Activated naive CD4-positive, alpha-beta T cell (primary cell): ENCODE measurements at places on chromosomes 12 and 14.

GRCh38 chr12:130703733-130704375 is 12.2 kb downstream of the RIMBP2 start:
- no peak for DNase-seq

- DNase-seq: no peak
Measured at GRCh38 chr12:82876075-82876474, 189.4 kb downstream of the TMTC2 start.

- no peak for DNase-seq
Measured at GRCh38 chr12:115174920-115175319, 490.9 kb upstream of the TBX3 start.

DNA sequence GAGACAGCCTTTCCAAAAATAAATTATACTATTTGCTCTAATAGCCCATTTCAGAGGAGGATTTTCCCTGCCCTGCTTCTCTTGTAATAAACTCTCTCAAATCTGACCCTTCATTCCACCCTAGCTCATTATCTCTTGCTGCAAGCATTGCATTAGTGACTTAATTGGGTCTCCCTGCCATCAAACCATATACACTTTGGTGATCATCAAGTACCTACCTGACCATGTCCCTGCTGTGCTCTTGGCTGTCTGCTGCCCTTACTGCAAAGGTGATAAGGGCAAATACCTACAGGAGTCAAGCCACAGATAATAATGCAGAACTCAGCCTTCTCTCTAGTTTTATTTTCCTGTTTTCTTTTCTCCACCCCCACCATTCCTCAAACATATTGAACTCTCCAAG is 88.4 kb downstream of the LIN7A start:
- no peak for DNase-seq

DNA sequence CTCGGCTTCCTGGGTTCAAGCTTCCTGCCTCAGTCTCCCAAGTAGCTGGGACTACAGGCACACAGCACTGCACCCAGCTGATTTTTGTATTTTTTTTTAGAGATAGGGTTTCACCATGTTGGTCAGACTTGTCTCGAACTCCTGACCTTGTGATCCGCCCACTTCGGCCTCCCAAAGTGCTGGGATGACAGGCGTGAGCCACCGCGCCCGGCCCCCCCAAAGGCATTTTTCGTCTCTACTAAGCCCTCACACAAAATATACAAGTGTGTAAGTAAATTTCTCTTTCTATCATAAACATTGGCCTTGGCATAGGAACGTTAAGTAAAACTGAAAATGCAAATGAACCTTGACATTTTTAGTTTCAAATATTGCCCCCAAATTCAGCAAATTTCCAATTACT is 2.1 kb downstream of the ACAD10 start:
- DNase-seq: no peak

DNA sequence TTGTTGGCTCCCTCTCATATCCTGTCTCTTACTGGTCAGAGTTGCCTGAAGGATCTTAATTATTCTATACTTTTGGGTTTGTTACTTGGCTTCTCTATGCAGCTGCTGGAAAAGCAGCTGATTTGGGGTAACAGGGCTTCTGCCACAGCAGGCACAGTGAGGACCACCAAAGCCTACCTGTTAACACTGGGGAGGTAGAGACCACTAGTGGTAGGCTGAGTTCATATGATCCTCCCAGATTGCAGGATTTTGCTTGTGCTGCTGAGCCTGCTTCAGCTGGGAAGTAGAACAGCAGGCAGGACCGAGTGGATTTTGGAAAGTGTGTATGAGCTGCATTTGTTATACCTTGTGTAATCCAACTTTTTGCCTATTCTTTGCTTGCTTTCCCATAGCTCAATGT is 34.1 kb downstream of the RCOR1 start:
- no peak for DNase-seq

- DNase-seq: no peak
Measured at GRCh38 chr12:16553457-16553856, 52.5 kb downstream of the LMO3 start.

DNA sequence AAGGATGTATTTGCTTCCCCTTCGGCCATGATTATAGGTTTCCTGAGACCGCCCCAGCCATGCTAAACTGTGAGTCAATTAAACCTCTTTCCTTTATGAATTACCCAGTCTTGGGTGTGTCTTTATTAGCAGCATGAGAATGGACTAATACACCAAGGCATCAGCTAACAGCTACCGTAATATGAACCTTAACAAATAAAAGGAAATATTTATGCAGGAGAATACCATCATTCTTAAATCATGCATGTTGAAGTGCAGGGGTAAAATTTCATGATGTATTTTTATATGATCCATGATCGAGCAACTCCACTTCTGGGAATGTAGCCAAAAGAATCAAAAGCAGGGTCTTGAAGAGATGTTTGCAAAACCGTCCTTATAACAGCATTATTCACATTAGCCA is 379.0 kb downstream of the NPAS3 start:
- no peak for DNase-seq

- no peak for DNase-seq
Measured at GRCh38 chr12:122688291-122688690, 14.9 kb downstream of the HCAR2 start.
